ENCODE measurements at places on chromosomes 4 and X.

DNA sequence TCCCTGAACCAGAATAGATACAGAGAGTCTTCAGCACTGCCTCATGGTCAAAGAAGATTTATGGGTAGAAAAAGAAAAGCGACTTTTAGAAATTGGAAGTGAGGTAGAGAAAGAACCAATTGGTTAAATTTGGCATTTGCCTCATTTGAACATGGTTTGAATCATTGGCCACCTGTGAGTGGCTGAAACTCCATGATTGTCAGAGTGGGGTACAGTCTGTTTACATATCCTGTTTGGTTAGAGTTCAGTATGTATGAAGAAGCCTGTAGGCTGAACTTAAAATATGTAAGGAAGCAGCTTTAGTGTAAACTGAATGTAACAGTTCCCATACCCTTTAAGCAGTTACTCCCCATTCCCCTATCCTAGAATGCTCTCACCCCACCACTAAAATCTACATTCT lies 76.0 kb upstream of the CTSO start:
- no peak for DNase-seq

DNA sequence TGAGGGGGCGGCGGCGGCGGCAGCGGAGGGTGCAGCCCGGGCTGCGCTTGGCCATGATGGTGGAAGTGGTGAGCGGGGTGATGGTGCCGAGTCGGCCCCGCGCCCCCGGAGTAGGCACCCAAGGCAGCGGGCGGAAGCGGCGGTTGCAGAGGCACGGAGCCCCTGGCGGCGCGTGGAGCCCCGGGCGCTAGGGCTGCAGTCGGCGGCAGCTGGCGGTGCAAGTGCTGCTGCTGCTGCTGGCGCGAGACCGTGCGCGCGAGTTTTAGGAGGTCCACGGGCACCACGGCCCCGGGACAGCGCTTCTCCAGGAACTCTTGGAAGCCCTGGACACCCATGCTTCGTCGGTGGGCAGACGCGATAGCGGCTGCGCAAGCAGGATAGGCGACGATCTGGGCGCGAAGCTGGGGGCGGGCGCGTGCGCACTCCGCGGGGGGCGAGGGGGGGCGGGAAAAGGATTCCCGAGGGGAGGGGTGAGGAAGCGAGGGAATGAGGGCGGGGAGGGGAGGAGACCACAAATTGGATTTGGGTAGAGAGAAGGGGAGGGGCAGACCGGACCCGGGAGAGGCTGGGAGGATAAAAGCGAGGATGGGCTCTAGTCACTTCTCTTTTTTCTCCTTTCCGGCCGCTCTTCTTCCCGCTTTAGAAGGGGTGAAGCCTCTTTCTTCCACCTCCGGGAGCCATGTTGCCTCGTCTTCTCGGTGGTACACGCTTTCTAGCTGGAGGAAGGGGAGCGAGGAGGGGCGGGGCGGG lies at the start of gene FAM120C:
Gene FAM120C, minus strand, starts transcription at position 391 of the 750 bp plus-strand sequence. Its CDS starts 56 bp downstream, at position 335.
- DNase-seq = peak; percentile 74

DNA sequence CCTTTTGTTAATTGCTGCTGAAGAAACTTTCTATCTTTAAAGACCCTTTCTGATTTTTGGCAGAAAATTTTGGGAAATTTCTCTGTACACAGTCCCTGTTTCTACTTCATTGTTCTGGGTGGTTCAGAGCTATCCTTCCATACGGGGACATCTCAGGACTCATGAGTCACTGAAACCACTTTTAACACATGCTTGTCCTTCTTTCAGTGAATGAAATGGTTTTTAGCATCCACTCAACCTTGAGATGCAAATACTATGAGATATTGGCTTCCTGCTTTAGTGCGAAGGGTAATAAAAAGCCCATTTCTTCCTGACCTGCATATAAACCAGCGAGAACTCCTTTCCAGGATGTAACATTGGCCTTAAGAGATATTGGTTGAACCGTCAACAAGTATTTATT lies 158.0 kb downstream of the REPS2 start:
- no peak for DNase-seq

GRCh38 chr4:2962614-2963174 lies 512 bp downstream of the NOP14 start:
- peak; percentile 58 for DNase-seq

DNA sequence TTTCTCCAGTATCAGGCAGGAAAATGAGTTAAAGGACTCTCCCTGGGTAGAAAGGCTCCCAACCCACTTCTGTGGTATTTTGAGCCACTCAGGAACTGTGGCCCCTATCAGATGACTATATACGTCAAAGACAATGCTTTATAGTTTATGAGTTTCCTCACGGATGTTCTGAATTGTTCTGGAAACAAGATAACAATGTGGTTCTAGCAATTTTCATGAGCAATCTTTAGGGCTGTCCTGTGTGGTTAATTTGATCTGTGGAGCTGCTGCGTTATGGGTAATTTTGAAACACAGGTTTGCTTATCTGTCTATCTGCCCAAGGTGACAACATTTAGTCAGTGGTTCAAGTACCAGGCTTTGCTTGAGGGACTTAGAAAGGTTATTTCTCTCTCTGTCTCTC lies 46.7 kb upstream of the IL2 start:
- DNase-seq = peak; percentile 65

DNA sequence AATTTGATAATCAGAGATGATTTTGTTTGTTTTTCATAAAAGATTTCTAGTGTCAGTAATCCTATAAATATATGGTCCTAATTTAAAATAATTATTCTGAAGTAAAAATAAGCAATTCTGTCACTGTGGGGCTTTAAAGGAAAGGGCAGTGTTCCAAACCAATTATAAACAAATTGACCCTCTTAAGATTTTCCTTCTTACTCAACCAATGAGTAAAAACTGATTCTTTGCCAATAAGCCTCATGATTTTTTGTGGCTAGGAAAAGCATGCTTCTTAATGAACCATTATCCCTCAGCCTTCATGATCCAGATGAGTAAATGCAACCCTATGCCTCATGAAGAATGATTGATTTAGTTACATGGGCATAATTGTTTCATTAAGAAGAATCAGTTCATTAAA lies 1010.4 kb downstream of the ADGRL3 start:
- DNase-seq = no peak

DNA sequence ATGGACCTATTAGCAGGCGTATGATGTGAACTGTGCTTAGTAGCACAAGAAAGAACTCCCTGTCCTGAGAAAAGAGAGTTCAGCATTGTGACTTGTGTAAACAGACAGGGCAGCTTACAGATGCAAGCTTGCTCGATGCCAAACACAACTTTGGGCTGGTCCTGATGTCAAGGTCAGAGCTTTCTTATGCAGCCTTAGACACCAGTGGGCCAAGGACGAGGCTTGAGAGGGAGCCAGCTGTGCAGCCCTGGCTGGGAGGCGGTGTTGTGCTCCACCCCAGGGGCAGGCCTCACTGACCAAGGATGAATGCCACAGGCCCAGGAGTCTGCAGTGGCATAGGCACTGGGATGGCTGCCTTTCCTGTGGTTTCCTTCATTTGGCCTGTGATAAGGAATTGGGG lies 35.4 kb downstream of the JADE1 start:
- no peak for DNase-seq

DNA sequence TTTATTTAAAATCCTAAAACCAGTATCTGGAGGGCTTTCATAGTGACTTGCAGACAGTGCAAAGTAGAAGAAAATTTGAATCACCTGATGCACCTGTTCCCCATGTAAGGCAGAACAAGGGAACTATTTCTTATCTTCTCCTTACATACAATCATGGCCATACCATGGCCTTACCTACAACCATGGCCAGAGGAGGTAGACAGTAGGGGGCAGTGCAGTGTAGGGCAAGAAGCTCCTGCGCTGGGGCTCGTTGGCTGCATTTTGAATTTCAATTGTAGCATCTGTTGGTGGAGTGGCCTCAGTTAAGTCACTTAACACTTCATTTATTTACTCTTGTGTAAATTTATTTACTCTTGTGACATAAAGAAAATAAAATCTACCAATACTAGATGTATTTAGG lies 33.0 kb downstream of the GALNTL6 start:
- peak; percentile 14 for DNase-seq

- no peak for DNase-seq
Observed at GRCh38 chrX:13440176-13440575, 120.3 kb upstream of the ATXN3L start.

DNA sequence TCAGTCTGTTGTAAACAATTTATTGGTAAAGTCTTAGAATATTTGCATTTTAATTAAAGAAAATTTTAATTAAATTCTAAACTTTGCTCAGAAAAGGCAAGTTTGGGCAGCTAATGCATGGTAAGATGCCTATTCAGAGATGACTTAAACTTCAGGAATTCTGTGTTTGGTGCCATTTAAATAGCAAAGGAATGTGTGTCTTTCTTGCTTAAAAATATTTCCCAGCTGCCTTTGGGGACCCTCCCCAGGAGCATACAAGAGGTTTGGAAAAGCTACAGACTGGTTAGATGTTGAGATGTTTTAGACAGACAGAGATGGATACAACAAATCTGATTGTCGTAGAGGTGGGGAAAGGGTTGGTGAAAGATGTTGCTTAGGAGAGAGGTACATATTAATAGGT lies 36.5 kb downstream of the AFF2 start:
- DNase-seq = no peak

DNA sequence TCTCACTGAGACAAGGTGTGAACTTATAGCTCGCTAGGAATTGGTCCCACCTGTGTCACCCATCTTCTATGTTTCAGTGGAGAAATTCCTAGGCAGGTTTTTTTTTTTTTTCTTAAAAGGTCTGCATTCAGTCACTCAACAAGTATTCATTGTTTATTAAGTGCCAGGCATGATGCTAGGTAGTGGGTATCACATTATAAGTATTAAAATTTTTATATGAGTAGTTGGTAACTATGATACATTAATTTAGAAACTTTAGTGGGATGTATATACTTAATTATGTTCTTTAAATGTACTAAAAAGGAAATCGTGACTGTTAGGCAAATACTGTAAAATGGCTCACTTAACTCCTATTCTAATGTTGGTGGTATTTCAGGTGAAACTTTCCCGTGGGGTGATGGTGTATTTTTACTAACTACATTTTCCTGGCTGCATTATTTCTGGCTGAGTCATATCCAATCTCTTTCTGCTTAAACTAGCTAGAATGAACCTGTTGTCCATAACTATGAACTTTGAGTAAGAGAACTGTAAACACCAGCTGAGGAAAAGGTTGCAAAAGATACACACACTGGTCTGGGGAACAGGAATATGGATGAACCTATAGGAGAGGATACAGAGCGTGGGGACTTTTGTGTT lies 49.3 kb upstream of the MED14 start:
- DNase-seq = no peak

DNA sequence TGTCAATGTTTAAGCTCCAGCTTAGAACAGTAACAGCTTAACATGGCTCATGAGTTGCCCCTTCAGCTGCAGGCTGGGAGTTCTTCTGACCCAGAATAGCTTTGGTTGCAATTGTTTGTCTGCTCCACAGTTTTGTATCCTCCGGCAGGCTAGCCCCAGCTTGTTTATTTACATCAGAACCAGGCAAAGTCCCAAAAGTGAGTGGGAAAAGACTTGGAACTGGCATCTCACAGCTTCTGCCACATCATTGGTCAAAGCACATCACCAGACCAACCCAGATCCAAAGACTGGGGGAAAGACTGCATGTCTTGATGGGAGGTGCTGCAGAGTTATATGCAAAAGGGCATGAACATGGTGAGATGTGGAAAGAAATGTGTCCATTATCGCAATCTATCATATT lies 231.2 kb upstream of the CPEB2 start:
- DNase-seq = no peak

DNA sequence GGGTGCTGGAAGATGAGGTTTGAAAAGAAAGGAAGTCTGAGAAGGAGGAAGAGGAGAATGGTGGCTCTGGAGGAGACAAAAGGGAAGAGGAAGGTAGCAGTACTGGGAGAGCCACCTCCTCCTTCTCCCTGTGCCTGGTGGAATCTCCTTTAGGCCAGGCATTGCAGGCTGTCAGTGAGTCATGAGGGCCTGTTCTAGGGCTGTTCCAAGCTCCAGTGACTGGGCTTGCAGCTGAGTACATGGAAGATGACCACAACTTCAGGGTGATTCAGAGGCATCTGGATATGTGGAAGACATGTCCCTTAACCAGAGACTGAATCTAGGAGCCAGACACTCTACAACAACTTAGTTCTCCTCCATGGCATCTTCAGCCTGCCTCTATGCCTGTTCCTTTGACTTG lies 107.8 kb downstream of the EFNB1 start:
- DNase-seq = no peak

DNA sequence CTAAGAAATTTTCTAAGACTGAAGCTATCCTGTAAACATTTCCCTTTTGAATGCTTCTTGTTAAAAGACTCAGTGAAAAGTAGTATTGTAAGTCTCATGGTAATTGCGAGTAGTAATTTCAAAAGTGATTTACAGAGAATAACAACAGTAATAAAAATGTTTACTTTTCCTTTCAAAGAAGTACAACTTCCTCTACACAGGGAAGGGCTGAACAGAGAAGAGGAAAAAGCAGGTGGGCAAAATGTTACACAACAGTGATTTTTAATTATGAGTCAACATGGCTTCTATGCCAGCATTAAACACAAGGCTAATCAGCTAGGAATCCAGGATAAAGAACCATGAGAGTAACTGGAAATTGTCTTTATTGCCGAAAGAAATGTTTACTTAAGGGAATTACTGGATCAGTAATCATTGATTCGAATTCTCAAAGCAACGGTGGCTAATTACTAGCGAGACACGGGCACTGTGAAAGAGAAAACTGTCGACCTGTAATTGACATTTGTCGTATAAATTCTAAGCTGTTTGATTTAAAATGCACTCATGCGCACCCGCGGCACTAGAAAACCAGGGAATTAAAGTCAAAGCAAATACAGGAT lies 15.4 kb downstream of the UTP3 start:
- peak; percentile 25 for DNase-seq

- DNase-seq = no peak
Observed at GRCh38 chrX:87805829-87806490, 288.4 kb downstream of the KLHL4 start.

DNA sequence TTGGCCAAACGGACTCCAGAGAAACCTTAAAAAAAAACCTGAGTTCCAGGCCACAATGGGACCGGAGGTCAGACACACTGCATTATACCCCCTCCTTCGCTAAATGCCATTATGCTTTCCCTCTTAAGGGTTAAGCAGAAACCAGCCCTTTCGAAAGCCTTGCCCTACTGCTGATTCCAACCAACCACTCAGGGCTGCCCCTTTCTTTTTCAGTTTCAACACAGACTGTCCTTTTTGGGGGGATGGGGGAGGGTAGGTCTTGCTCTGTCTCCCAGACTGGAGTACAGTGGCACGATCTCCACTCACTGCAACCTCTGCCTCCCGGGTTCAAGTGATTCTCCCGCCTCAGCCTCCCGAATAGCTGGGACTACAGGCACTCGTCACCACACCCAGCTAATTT lies 49.5 kb upstream of the MAN2B2 start:
- DNase-seq = no peak

DNA sequence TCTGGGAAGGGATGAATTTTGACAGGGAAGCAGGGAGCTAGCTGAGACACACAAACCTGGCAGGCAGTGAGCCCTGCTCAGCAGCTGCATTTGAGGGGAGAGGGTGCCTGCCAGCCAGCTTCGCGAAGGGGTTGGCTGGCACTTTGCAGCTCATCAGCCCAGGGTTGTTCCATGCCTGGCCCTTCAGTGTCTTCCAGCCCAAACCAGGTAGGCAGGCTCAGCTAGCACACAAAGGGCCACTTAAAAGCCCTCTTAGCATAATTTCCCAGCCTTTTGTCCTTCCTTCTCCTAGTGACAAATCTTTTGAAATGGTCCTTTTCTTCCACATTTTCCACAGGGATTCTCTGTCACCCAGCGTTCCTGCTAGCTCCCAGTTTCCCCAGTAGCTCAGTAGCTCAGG lies 4.3 kb upstream of the FRMPD3 start:
- no peak for DNase-seq

- DNase-seq = no peak
Observed at GRCh38 chr4:8082517-8083055, 76.0 kb downstream of the ABLIM2 start.

- DNase-seq = no peak
Observed at GRCh38 chr4:90875791-90876190, 748.6 kb downstream of the CCSER1 start.

- DNase-seq = peak; percentile 68
Observed at GRCh38 chrX:30615229-30615628, 37.7 kb upstream of the TASL start.
